ENCODE measurements at places on chromosomes 3 and 15. TPM values are rescaled to one million over a fixed set of nuclear protein-coding genes. Genes with fewer than 3 reads are reported as not detected.

Gene ADGRG7
- total RNA-seq, result not detected

Gene PLA1A
- 0.09 TPM for total RNA-seq

Gene SMCO1
- 1.6 TPM for total RNA-seq

DNA sequence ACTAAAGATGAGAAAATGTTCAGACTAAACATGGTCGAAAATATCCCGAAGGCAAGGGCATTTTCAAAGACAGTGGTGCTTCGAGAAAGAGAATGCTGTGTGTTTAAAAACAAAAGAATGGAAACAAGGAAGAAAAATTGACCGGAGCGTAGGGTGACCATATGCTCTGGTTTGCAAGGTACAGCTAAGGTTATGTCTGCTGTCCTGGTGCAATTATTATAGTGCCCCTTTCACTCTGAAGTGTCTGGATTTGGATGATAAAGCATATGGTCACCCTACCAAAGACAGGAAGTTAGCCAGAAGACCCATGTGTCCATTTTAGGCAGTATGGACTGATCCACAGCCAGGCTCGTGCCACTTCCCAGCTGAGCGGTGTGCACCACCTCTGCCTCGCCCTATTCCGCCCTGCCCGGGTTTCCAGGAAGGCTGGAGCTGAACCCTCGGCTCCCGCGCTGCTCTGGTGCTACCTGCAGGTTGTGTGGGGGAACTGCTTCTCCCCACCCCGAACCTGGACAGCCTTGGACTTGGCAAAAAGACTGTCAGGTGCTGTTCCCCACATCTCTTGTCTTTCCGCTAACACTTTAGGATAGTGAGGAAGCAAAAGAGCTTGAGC, 25.2 kb downstream of the GOLGA6D start:
- H3K36me3 ChIP-seq, result no peaks in the 10 kb centered on the region
- H3K4me1 ChIP-seq, result no peaks in the 10 kb centered on the region
- H3K27me3 ChIP-seq, result peaks cover 14% of the 10 kb centered on the region
- H3K27ac ChIP-seq, result no peak overlapping the region

DNA sequence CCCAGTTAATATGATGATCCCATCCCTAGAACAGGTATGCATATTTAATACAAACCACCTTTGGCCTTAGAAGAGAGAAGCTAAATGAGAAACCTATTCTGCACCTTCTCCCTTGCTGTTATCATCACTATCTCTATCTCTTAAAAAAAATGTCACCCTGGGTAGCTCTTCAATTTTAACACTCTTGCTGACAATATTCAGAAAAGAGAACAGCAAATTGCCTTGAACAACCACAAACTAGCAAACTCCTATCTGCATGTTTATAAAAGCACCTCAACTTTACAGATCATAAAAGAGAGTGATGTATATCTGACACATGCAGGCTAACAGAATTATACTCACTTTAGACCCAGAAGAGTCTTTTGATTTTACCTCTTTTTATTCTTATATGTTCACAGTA, 7.4 kb downstream of the TOP2B start:
- H3K27ac ChIP-seq, result no peak overlapping the region
- H3K36me3 ChIP-seq, result no peaks in the 10 kb centered on the region
- H3K4me1 ChIP-seq, result no peaks in the 10 kb centered on the region
- H3K4me3 ChIP-seq, result no peak overlapping the region
- no peaks in the 10 kb centered on the region for H3K27me3 ChIP-seq

Data from muscle of leg (tissue), 16 donors.